NCI-H69 (cell line): ENCODE measurements at places on chromosomes 11 and 22.
A peak's percentile ranks its signal among the peaks of the same experiment; 100 is the strongest.

GRCh38 chr11:58776891-58777710 lies 45.4 kb upstream of the GLYAT start:
- no peak for DNase-seq

DNA sequence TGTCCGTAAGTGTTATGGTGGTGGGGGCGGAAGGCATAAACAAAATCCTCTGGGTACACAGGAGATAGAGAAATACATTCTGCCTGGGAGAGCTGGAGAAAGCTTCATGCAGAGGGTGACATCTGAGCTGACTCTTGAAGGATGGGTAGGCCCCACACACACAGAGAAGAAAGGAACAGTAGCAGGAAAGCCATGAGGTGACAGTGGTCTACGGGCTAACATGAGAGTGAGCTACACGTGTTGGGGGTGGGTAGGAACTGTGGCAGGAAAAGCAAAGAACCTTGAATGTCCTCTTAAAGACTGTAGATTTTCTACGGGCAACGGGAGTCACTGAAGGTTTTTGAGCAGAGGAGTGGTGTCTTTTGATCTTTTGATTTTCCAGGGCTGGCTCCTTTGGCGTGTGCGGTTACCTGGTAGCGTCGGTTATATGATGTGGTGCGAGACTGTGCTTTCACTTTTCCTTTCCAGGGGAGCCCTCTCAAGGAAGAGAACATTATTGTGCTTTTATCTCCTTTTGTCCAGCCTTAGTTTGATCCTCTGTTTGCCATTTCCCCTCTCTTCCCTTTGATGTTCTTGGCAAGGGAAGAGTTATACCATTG lies 39.7 kb downstream of the ADAMTS8 start:
- DNase-seq, result no peak

- DNase-seq, result peak; percentile 56
Measured at GRCh38 chr11:121154486-121155314, 53.7 kb downstream of the TECTA start.

GRCh38 chr11:11148104-11148509 lies 204.9 kb downstream of the CSNK2A3 start:
- DNase-seq, result peak; percentile 7

GRCh38 chr11:117923773-117924172 lies 5.4 kb downstream of the TMPRSS13 start:
- no peak for DNase-seq

GRCh38 chr11:73576185-73576614 lies 21.7 kb downstream of the FAM168A start:
- peak; percentile 99 for DNase-seq
